CD4-positive, alpha-beta T cell (primary cell): ENCODE measurements at places on chromosomes 3 and 15. TPM values are rescaled to one million over a fixed set of nuclear protein-coding genes. Genes with fewer than 3 reads are reported as not detected.

- DNase-seq = no peak
- H3K36me3 ChIP-seq = no peaks in the 10 kb centered on the region
- no peaks in the 10 kb centered on the region for H3K27me3 ChIP-seq
- H3K27ac ChIP-seq = no peak overlapping the region
- H3K4me3 ChIP-seq = no peak overlapping the region
- no peaks in the 10 kb centered on the region for H3K4me1 ChIP-seq
These were observed 11.6 kb upstream of the TFRC start for GRCh38 chr3:196093317-196094111.

- no peaks in the 10 kb centered on the region for H3K4me1 ChIP-seq
- peak; percentile 12 for DNase-seq
- no peaks in the 10 kb centered on the region for H3K36me3 ChIP-seq
These were observed 164.0 kb downstream of the MINAR1 start for GRCh38 chr15:79595995-79596622.

The SLC38A3 gene
- total RNA-seq = 1.0 TPM

The C3orf22 gene
- not detected for total RNA-seq

The GOLGA8R gene
- total RNA-seq = 1.8 TPM
